ENCODE measurements at places on chromosomes 12 and 14.

DNA sequence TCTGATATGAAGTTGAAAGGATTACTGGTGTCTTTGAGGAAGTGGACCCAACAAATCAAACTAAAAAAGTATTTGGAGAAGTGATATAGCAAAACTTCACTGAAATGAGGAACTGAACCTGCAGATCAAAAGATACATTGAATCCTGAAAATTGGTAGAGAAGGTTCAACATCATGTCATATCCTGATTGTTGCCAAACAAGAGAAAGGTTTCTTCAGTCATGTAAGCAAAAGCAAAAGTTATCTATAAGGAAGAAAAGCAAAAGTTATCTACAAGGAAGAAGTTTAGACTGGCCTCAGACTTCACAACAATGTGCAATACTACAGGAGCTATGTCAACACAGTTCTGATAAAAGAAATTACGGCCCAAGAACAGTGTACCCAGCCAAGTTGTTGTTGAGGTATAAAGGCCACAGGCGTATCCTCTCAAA is 142.7 kb downstream of the RAD51B start:
- no peak for DNase-seq

DNA sequence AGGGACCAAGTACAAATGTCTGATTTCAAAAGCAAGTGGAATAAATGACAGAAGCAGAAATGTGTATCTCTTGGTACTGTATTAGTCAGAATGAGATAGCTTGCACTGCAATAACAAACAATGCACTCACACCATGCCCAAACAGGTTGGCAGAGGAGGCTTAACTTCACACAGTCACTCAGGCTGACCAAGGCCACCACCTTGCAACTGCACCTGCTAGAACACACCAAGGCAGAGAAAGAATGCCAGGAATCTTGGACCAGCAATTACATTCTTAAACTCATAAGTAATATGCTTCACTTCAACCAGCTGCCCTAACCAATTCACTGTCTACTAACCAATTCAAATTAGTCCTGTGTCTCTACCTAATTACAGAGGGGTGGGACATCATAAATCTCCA is 378.3 kb downstream of the BCL11B start:
- no peak for DNase-seq

- DNase-seq = no peak
These were observed 125.0 kb upstream of the ATP2B1 start for GRCh38 chr12:89833337-89834252.

DNA sequence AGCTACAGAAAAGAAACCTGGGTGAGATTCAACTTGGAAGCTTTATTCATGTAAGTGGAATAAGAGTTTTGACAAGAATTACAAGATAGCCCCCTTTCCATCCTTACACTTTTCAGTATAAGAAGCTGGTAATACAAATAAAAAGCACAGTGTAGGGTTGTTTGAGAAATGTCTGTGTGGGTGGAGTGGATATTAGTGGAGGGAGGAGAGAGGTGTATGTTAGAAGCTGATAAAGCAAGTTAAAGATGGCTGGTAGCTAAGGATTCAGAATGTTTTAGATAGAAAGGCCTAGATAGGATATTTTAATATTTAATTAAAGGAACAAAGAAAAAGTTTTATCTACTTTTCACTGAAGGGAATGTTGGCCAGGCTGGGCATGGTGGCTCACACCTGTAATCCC is 12.5 kb downstream of the CFAP54 start:
- no peak for DNase-seq

All from stimulated activated CD4-positive, alpha-beta T cell treated with anti-CD3 and anti-CD28 coated beads, Interleukin-1b, Interleukin-23, amount 100 ng/mL, for 48 hours (primary cell).